Stimulated activated CD8-positive, alpha-beta memory T cell treated with anti-CD3 and anti-CD28 coated beads, Interleukin-7, amount 100 ng/mL, for 1 hour (primary cell): ENCODE measurements at places on chromosomes 7 and 10.

DNA sequence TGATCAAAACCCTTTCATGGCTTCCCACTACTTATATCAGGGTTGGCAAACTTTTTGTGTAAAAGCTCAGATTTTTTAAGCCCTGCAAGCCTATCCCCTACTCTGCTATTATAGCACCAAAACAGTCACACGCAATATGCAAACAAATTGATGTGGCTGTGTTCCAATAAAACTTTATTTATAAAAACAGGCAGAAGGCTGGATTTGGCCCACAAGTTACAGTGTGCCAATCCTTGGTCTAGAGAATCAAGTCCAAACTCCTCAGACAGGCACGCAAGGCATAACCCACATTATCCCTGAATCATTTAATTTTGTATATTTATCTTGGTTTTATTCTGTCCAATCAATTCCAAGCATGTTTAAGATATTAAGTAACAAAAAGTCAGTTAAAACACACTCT, 71.9 kb downstream of the SGMS1 start:
- no peak for DNase-seq

DNA sequence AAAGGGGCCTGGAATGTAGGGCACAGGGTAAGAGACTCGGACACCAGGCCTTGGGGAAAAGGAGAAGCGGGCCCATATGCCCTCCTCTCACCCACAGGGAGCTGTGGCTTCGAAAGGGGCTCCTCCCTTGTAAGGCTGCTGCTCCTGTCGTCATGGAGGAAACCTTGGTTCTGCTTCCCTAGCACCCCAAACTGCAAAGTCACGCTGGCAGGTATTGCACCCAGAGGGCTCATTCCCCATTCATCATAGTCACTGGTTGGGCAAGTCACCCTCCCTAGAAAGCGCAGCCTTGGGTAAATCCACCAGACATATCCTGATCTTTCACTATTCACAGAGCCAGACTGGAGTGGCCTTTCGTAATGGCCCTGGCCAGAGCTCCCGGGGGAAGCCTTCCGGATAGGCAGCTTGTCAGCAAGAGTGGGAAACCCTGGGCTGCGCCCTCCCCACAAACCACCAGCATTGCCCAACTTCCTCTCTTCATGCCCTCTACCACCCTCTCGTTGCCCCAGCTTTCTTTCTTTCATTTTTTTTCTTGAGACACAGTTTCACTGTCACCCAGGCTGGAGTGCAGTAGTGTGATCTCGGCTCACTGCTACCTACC, 121.0 kb downstream of the HIP1 start:
- peak; percentile 7 for DNase-seq

- no peak for DNase-seq
These were observed 704.0 kb upstream of the LRRN3 start for GRCh38 chr7:110386913-110387312.

- DNase-seq = no peak
These were observed 23.9 kb downstream of the GLCCI1 start for GRCh38 chr7:7992506-7992905.

DNA sequence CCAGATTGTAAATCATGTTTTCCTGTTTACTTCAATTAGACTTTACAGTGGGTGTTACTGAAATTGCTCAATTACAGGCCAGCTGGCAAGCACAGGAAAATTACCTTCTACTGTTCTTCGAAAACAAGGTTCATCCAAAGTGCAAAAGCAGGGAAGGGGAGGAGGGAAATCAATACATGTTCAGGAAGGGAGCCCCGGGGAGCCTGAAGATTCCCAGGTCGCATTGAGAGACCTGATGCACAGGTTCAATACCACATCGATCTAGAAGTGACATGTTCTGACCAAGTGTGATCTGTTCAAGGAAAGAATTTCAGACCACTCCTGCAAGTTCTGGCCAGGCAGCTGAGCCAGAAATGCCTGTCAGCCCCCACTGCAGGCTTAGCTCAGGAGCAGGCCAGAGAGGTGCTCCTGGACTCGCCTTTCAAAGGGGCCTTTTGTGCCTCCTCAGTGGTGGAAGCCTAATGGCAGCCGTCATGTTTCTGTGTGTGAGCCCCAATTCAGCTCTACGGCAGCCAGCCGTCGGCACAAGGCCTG, 35.9 kb downstream of the FAM53B start:
- no peak for DNase-seq

DNA sequence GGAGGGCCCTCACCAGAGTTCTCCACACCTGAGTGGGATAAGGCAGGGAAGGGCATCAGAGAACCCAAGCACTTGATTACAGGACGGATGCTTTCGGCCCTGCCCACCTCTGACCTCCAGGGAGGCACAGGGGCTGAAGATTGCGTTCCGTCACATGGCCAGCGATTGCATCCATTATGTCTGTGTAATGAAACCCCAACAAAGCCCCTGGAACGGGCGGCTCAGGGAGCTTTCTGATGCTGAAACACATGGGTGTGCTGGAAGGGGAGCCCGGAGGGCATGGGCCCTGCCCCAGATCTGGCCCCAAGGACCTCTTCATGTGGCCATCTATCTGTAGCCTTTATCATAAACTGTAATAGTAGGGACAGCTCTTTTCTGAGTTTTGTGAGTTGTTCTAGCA, 117.2 kb downstream of the PTPN20 start:
- DNase-seq = no peak

GRCh38 chr10:86960003-86960862, 1.8 kb downstream of the SNCG start:
- DNase-seq = no peak

GRCh38 chr10:94183666-94184264, 179.0 kb downstream of the NOC3L start:
- no peak for DNase-seq

DNA sequence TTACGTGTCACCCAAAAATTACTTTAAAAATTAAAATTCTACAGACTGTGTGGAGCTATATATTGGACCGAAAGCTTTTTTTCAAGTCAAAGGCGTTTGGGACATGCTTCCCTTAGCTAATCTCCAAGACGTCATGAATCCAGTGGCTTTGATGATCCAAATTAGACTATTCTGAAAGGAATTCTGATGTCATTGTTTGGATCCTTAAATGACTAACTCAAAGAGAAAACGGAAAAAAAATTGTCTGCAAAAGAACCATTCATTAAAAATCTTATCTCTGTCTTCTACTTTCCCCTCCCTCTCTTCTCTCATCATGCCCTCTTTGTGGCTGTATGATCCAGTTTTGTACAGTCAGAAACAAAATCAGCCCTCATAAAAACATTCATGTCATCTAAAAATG, 161.8 kb downstream of the ETV1 start:
- no peak for DNase-seq

- no peak for DNase-seq
These were observed 16.1 kb upstream of the CUZD1 start for GRCh38 chr10:122861711-122862161.

- DNase-seq = no peak
These were observed 851 bp downstream of the HYAL4 start for GRCh38 chr7:123845823-123846216.

GRCh38 chr10:99630433-99630832, 10.2 kb upstream of the SLC25A28 start:
- no peak for DNase-seq

DNA sequence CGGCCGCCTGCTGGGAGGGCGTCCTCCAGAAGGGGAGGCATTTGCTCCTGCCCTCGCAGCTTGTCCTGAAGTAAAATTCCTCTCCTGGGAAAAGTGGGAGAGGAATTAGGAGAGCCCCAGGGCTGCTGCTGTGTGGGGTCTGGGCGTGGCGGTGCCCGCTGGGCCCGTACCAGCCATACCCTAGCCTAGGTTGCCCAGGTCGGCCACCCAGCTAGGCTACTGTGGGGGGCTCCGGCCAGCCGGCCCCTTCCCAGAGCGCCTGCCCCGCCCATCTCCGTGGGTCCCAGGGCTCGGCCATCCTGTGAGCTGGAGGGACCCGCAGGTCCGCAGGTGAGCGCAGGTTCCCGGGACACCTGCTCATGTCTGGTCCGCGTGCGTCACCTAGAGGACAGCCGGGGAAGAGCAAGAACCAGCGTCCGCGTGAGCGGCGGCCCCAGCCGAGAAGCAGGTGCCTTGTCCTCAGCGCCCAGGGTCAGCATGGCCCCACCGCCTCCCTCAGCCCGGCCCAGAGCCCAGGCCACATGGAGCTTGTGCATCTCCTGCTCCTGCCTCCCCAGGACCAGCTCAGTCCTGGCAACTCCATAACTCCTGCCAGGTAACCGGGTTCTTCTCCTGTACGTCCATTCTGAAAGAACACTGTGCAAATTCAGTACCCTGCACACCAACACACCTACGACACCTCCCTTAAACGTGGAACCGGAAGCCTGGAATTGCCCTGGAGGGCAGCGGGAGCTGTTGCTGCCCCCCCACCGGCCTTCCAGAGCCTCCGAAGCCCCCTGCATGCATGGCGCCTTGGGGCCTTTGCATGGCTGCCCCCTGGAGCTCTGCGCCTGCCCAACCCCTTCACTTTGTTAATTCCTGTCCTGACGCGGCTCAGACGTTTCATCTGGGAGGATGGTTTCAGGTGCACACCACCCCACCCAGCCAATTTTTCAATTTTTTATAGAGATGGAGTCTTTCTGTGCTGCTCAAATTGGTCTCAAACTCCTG, 22.8 kb upstream of the FOXL3 start:
- no peak for DNase-seq

DNA sequence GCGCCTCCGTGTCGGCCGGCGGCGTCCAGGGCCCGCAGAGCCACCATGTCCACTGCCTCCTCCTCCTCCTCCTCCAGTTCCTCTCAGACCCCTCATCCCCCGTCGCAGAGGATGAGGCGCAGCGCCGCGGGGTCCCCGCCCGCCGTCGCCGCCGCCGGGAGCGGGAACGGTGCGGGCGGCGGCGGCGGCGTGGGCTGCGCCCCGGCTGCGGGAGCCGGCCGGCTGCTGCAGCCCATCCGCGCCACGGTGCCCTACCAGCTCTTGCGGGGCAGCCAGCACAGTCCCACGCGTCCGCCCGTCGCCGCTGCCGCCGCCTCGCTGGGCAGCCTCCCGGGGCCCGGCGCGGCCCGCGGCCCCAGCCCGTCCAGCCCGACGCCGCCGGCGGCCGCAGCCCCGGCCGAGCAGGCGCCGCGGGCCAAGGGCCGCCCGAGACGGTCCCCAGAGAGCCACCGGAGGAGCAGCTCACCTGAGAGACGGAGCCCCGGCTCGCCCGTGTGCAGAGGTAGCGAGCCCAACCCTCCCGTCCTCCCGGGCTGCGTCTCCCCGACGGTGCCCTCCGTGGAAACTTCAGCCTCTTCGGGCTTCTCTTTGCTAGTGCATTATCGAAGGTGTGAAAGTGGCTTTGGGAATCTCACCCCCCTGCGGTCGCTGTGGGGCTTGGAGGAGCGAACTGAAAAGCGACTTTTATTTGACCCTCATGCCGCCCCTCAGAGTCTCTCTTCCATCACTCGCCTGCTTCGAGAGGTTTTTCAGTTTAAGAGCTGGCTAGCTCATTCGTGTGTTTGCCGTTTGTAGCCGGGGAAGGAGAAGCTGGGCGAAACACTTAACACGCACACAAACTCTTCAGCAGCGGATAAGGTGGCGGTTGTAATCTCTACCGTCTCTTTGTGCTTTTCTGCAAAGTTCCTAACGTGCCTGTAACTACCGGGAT, 975 bp downstream of the GLCCI1 start:
- no peak for DNase-seq

DNA sequence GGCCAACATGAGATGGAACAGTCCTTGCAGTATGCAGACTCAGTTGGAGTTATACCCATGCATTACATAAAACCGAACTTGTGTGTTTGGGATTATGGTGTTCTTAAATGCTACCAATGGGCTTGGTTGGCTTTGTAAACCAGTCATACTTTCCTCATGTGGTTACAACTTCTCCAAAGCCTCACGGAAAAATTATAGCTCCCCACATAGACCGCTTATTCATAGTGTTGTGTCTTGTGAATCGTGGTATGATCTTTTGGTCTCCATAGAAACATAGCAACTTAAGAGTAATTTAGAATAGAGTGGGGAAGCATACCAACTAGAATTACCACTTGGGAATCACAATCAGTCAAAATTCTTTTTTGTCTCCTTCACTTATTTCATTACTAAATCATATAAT, 112.3 kb upstream of the FZD1 start:
- no peak for DNase-seq

- DNase-seq = no peak
These were observed 542.6 kb upstream of the LRRN3 start for GRCh38 chr7:110548372-110548771.

GRCh38 chr7:36602934-36603887, 121.1 kb downstream of the AOAH start:
- DNase-seq = no peak

- no peak for DNase-seq
These were observed 408.9 kb upstream of the AUTS2 start for GRCh38 chr7:69189406-69189805.

DNA sequence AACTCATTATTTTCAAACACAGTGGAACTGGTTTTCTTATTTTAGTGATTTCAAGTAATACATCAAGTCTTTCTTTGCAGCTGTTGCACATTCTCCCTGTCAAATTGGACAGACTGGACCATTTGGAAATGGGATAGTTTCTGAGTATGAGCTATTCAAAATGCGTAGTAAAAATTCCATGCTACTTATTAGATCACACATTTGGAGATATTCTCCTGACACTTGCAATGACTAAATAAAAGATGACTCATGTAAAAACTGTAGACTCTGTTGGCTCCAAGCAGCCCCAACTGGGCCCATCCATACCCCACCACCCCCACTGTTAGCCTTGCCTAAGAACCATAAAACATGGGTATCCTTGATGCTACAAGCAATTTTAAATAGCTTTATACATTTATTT, 25.9 kb upstream of the BICC1 start:
- DNase-seq = no peak

- no peak for DNase-seq
These were observed 69.4 kb downstream of the RNF133 start for GRCh38 chr7:122629412-122629953.

DNA sequence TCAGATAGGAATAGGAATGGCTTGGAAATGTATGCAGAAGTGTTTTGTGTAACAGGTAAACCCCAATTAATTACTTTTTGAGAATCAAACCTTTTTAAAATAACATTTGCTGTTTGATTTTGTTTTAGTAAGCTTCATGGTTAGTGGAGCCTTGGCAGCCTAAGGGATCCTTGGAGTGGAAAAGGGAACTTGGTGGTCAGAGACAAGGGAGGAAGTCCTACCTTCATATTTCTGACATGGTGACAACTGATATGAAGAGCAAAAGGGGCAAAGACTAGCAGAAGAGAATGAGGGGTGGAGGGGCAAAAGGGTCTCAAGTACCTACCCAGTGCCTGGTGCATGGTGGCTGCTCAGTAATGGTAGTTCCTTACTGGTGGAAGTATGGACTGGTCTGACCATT, 32.3 kb downstream of the AHCYL2 start:
- DNase-seq = no peak

- DNase-seq = no peak
These were observed 645 bp downstream of the SLC26A4 start for GRCh38 chr7:107661081-107661864.
